Neural progenitor cell (in vitro differentiated cells): ENCODE measurements at places on chromosomes 5 and 9.

DNA sequence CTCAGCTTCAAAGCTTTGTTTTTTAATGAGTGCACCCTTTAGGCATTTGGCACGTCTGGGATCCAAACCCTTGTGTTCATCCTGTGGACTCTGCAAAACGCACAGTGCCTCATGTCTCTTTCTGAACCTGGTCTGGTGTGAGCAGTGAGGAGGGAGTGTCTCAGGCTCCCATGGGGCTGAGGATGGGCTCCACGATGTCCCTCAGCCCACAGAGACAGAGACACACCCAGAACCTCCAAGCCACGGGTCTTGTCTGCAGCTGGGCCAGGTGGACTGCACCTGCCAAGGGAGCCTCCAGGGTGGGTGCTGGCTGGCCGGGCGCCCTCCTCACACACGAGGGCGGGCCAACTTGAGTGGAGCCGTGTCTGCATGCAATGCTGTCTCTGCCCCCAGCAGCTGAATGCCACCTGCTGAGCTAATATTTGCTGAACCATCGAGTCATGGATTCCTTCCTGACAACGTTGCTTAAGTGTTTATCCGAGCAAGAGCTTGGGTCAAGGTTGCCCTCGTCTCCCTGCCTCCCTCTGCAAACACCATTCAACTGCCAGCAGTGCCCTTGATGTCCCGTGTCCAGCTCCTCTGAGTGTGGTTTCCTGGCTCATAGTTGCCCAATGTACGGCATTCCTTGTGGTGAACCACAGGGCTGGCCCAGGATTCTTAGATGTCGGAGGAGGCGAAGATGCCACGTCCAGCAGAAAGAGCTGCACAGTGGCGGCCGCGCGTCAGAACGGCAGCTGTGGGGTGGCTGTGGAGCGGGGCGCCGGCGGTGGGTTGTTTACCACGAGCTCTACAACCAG lies 31.4 kb upstream of the LPCAT1 start:
- no peak for DNase-seq

GRCh38 chr9:114492991-114493390 lies 12.3 kb downstream of the WHRN start:
- no peak for DNase-seq

DNA sequence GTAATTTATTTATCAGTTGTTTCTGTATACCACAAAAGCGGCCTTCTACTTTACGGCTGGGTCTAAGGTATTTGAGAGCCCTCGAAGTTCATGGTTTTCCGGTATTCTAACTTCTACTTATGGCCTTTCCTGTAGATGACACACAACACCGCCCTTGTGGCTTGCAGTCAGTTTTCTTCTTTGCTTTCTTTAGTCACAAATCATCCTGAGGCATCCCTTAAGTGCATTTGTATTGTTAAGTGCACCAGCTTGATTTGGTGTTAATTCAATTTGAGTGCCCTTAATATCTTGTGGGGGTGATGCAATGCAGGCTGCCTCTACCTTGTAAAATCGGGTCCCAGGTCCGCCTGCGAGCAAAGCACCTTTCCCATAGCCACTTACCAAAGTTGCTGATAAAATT lies 511.9 kb downstream of the CCDC171 start:
- no peak for DNase-seq

DNA sequence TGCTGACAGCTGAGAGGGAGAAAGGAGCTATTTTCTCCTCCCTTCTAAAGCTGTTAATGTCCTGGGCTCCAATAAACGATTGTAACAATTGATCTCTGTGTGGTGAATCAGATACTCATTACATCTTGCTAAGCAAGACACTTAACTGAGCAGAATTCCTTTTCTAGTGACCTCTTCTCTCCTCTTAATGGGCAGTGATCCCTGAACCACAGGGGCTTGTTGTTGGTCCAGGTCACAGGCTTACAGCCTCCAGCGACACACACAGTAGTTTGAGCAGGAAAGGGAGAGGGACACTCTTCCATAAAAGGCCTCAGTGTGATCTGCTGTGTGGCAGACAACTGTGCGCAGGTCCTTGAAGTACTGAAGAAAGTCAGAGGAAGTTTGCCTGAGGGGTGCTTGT lies 58.5 kb upstream of the MYO10 start:
- peak; percentile 84 for DNase-seq

DNA sequence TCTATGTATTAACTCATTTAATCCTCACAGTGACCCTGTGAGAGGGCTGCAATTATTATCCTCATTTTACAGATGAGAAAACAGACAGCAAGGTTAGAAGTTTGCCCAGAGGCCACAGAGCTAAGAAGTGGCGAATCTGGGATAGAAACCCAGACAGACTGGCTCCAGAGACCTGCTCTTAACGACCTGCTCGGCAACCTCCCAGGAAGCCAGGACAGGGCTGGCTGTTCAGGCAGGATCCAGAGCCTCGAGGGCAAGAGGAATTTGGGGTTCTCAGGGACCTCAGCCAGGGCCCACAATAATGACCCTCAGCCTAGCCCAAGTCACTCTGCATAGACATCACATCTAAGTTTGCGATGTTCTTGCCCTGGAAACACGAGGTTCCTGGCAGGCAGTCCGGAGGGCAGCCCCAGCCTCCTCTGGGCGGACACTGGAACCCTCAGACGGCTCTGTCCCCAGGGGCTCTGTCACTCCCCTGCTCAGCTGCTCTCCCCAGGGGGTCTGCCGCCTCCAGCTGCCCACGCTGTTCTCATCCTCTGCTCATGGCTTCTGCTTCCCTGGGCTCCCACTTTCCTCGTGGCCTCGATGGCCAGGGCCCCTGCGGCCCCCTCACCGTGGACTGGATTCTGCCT lies 138.5 kb upstream of the ERCC6L2 start:
- DNase-seq, result no peak

GRCh38 chr9:93815677-93816076 lies 139.5 kb downstream of the BARX1 start:
- no peak for DNase-seq

DNA sequence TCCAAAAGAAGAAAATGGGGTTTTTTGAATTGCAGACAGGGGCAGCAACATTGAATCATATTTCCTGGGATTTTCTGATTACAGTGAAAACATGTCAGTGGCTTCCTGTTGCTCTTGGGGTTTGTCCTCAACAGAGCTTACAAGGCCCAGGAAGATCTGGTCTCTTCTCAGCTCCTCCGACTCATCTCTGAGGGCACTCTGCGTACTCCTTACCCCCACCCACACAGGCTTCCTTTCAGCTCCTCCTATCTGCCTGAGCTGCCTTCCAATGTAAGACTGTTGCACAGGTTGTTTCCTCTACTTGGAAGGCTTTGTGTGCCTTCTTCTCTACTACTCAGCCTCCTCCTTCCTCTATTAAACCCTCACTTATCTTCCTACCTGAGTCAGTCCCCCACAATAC lies 245.1 kb upstream of the MEF2C start:
- no peak for DNase-seq

- no peak for DNase-seq
Observed at GRCh38 chr9:114412048-114412683, 24.4 kb upstream of the AKNA start.

DNA sequence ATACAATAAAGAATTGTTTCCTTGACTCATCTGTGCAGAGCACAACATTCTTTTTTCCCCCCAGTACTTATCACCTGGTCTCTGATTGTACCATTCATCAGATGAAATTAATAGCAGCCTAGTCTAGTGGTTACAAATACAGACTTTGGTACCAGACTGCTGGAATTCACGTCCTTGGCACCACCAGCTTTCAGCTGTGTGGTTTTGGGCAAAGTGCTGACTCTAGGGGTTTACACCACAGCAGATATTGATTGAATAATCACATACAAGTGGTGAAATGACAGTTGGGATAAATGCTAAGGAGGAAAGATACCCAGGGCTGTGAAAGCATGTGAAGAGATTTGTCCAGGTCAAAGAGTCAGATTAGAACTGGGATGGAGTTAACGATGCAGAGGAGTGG lies 79.3 kb upstream of the ATP10B start:
- DNase-seq, result no peak

DNA sequence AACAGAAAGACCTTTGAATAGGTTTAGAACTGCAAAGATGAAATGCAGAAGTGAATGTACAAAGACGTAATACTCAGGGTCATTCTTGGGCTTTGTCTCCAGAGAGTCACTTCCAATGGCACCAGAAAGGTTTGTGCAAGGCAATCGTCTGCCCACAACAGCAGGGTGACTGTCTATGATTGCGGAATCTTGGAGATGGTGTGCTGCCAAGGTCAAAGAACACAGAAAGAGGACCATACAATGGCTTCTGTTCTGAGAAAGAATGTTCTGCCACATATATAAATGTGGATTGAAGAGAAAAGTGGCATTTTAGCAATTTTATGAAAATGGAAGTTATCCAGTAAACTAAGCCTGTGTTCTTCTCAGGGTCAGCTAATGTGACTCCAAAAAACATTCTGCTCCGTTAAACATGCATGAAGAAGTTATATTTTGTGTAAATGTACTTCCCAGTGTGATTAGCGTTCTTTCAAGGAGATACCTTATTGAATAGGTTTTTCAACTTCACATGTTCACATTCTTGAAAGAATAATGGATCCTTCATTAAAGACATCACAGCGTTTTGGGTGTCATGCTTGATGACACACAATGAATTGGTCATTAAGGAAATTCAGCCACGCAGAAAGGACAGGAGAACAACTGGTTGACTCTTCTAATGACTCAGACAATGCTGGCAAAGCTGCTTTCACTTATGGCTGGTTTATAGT lies 73.4 kb upstream of the CDH6 start:
- peak; percentile 76 for DNase-seq

DNA sequence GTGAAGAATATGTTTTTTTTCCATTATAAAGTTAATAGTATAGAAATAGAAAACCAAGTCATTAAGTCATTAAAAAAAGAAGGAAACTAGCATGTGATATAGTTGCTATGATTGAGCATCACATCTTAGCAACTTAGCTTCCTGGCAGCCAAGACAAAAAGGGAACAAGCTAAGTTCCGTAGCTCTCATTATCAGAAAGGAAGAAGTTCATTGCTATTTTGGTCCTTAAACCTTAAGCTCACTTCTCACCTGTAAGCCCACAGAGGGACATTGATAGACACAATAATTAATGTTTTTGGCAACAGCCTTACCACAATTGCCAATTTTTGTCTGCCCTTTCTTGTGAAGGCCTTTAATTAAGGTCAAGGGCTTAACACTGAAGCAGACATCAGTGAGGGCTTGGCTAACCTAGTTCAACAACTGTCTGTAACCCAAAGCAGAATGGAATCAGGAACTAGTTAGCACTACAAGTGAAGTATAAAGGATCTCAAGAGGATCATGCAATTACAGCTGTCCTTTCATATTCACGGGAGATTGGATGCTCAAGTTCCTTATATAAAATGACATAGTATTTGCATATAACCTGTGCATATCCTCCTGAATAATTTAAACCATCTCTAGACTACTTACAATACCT lies 24.0 kb upstream of the KLF4 start:
- no peak for DNase-seq

DNA sequence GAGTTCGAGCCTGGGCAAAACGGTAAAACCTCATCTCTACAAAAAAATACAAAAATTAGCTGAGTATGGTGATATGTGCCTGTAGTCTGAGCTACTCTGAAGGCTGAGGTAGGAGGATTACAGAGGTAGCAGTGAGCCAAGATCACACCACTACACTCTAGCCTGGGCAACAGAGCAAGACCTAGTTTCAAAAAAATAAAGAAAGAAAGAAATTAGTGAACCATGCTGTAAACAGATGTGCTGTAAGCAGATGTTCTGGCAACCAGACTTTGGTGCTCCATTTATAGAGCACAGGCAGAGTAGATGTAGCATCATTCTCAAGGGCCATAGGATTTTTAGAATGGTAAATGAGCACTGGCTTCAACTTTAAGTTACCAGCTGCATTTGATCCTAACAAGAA lies 115.4 kb downstream of the ST8SIA4 start:
- DNase-seq, result no peak

DNA sequence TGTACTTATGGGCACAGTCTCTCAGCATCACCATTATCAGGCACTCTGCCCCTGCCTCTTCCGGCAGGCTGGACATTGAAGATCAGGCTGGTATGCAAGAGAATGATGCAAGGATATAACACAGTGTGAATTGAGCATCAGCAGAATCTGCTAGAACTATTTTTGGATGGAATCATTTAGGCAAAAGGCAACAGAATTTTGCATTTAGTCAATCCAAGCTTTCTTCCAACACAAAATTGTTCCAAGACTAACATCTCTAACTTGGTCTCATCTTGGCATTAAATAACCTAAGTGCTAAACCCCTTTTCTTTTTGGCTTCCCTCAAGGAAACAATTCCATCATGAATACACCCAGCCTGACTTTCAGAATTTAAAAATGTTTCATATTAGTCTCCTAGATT lies 339.9 kb downstream of the PRELID2 start:
- DNase-seq, result no peak

GRCh38 chr5:56019306-56020272 lies 24.8 kb upstream of the IL6ST start:
- no peak for DNase-seq

DNA sequence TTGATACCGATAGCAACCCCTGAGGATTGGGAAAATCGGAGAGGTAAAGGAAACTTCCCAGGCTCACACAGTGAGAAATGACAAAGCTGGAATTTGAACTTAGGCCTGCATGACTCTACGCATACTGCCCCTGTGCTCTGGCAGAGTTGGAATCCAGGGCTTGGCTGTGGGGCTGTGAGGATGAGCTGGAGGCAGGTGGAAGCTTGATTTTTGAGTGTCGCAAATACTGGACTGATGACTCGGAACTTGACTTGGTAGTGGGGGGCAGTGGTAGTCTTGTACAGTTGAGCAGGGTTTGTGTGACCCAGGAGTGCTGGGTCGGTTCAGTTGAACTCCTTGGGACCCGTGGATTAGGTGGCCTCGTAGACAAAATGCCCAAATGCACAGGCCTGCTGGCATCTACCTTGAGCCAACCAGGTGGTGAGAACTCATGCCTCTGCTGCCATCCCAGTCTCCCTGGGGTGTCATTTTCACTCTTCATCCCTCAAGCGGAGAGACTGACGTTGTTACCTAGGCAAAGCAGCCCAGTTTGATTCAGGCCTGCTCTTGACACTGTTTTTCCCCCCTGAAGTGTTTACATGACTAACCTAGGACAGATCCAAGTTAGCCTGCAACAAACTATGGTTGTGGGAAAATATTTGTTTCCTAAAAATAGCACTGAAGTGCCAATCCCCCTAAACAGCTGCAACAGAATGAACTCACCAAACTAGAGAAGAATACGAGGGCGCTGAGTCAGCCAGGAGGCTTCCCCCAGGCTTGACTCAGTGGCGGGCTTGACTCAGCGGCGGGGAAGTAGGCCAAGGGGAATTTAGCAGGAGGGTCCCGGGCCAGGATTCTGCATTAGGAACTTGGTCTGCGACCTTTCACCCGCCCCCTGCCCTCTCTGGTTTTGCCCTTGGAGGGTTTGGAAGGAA lies 45.7 kb upstream of the ORM1 start:
- no peak for DNase-seq

GRCh38 chr5:110823571-110823970 lies 84.8 kb downstream of the SLC25A46 start:
- DNase-seq, result no peak

GRCh38 chr5:134051305-134051704 lies 46.5 kb upstream of the VDAC1 start:
- no peak for DNase-seq
